ENCODE measurements at places on chromosomes 1 and 21.

DNA sequence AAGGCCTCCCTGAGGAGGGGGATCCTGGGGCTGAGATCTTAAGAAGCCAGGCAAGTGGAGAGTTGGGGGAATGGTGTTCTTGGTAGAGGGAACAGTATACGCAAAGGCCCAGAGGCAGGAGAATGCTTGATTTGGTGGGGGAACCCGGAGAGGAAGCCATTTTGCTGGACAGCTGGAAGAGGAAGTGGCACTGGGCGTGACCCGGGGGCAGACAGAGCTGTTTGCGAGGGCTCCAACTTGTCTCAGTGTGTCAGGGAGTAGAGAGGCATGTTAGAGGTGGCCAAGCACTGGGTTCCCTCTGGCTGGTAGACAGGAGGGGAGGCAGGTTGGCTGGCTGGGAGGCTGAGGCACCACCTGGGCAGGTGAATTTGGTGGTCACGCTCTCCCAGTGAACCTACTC lies 96.3 kb upstream of the ACTL8 start:
- no peak for DNase-seq

GRCh38 chr1:246617768-246618167 lies 51.5 kb downstream of the CNST start:
- DNase-seq, result no peak

DNA sequence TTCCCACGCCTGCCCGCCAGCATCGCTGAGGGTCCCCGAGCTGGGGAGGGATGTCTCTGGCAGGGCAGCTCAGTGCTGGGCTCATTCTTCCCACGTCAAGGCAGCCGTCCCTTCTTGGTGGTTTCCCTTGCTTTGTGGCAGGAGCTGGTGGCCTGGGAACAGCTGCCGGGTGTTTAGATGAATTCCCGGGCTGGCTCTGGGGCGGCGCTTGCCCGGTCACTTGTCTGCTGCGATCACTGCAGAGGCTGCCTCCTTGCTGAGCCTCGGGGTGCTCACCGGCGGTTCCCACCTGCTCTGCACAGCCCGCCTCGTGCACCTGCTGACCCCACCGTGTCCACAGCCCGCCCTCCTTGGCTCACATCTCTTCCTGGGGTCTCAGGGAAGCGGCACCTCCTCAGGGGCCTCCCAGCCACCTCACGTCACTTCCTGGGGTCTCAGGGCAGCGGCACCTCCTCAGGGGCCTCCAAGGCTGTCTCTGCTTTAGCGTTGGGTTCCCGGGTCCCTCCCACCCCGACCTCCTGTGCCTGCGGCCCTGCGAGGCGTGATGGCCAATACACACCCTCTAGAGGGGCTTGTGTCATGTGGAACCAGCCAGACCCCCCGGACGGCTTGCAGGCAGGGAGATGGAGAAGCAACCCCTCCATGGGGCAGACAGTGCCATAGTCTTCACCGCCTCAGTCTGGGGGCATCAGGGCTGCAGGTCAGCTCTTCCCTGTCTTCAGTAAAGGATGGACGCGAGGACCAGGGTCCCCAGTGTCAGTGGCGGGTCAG lies 13.5 kb downstream of the COL18A1 start:
- DNase-seq, result no peak

- DNase-seq, result no peak
Observed at GRCh38 chr1:163927493-163927892, 605.7 kb downstream of the NUF2 start.

DNA sequence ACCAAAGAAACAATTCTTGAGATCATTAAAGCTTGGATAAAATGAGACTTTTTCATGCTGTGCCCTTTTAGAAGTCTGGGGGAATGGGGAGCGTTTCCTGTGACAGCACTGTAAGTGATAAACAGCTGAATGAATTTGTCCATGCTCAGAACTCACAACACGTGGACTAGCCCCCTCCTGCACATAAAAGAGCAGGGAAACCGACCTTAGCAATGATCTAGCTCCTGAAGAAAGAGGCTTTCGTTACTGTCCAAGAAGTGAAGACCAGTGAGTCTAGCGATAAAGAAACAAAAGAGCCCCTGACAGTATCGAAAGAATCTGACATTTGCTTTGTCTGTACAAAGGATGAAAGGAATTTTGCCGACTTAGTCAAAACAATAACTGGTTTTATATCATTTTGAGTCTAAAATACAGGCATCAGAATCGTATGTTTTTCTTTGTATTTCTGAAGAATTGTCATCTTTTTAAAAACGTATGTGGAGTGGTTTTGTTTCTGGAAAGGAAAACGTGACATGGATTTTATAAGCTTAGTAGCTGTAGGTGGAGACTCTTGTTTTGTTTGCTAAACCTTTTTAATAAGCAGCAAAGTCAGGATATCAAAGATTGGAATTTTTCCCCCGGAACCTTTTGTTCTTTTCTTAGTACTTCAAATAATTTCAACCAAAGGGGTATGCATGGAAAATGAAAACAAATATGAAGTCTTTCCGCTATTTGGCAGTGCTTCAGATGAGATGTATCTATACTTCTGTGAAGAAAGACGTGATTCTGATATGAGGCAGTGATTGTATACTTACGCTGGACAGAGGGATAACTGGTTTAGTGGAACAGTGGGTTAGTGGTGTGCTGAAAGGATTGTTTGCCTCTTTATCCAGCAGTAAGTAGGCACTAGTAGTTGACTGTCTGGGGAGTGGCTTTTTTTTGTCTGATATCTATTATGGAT lies 61.0 kb downstream of the MAST2 start:
- DNase-seq, result no peak

DNA sequence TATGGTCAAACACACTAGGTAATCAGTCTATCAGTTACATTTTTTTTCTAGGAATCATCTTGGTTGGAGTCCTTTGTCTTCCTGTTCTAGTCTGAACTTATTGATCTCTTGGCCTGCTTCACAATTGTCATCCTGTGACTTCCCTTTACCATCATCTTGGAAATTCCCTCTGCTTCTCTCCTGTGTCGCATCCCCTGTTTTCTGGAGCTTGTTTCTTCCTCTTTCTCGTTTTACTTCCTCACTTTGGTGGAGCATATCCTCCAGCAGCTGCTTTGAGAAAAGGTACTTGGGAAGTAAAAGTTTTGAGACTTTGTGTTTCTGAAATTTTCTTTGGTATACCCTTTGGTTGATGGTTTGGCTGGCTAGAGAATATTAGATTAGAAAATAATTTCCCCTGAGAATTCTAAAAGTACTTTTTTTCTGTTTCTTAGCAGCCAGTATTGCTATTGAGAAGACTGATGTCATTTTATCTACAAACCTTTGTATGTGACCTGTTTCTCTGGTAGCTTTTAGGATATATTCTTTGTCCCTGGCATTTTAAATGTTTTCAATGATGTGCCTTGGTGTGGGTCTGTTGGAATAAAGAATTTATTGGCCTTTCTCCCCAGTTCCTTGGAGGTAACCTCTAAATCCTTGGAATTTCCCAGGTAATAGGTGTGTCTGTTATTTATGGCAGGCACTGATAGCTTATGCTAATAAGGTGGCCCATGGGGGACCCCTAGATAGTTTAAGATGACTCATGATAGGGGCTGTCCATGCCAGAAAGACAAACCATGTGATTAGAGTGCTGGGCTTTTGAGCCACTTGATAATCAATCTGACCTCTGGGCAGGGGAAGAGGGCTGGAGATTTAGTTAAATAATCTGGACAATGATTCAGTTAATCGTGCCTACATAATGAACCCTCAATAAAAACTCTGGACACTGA lies 6.1 kb upstream of the MYCL start:
- DNase-seq, result no peak

GRCh38 chr1:45913731-45914501 lies 110.5 kb downstream of the MAST2 start:
- DNase-seq, result no peak

DNA sequence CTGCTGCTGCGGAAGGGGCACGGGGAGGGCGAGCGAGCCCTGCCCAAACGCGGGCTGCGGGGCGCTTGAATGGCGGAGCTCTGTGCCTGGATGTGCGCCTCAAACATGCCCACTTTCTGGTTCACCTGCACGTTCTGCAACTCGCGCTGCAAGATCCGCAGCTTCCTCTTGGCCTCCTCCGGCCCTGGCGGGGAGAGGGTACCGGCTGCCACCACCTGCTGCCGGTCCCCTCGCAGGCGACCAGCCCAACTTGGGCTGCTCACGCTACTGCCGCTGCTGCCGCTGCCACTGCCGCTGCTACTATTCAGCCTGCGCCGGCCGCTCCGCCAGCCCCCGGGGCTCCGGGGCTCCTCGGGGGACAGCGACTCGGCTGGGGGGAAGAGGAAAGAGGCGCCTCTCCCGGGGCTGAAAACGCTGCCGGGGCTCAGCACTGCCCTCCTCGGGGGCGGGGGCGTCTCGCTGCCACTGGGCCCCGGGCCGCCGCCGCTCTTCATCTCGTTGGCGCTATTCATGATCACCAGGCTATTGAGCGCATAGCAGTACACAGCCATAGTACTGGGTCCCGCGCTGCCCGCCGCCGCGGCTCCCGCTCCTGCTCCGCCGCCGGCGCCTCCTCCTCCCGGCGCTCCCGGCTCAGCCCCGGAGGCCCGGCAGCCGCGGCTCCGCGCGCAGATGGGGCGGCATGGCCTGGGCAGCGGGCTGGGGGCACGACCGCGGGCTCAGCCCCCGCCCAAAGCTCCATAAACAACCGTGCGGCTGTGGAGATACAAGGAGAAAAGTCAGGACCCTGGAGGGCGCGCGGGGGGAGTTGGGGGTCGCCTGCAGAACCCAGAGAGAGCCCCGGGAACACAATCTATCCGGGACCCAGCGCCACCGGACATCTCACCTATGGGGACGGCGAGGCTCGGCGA lies 1.9 kb downstream of the ITPKB start:
- no peak for DNase-seq

DNA sequence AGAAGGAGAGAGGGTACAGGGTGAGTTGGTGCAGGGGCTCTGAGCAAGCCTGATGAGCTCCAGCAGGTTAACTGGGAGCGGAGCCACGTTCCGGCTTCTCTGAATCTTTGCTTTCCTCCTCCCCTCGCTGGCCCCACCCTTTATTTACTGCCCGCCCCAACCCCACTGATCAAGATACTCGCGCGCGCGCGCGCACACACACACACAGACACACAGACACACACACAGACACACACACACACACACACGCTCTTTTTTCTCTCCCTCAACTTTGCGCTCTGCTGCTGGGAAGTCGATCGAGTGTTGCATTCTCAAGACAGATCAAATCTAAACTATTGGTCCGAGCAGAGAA lies at the start of gene GRIK1:
Gene GRIK1, minus strand, starts transcription at position 73 of the 352 bp plus-strand sequence.
- no peak for DNase-seq

GRCh38 chr1:29264773-29265389 lies 28.6 kb downstream of the PTPRU start:
- DNase-seq, result no peak

- no peak for DNase-seq
Observed at GRCh38 chr1:44947063-44947773, 39.2 kb downstream of the EIF2B3 start.

GRCh38 chr1:233166896-233167295 lies 128.6 kb downstream of the PCNX2 start:
- DNase-seq, result no peak

DNA sequence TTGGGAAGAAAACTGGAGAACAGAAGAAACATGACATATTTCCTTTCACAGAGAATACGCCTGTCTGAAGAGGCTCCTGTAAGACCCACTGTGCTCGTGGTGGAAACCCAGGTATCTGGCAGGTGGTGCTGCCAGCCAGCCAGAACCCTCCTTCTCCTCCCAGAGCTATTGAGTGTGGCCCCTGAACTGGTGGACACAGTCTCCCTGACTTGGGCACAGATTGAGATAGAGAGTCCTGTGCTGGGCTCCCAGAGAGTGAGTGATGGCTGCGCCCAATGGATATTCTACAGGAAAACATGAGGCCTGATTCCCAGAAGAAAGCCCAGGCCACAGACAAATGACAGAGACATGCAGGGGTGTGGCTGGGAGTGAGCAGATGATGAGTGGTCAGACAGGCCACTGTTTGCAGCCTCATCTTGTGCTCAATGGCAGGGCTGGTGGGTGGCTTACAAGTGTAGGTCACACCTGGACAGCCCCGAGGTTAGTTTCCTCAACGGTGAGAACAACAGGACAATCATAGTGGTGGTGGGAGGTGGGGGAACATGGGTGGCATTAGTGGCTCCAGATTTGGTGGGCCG lies 127.9 kb downstream of the PTPRU start:
- no peak for DNase-seq

DNA sequence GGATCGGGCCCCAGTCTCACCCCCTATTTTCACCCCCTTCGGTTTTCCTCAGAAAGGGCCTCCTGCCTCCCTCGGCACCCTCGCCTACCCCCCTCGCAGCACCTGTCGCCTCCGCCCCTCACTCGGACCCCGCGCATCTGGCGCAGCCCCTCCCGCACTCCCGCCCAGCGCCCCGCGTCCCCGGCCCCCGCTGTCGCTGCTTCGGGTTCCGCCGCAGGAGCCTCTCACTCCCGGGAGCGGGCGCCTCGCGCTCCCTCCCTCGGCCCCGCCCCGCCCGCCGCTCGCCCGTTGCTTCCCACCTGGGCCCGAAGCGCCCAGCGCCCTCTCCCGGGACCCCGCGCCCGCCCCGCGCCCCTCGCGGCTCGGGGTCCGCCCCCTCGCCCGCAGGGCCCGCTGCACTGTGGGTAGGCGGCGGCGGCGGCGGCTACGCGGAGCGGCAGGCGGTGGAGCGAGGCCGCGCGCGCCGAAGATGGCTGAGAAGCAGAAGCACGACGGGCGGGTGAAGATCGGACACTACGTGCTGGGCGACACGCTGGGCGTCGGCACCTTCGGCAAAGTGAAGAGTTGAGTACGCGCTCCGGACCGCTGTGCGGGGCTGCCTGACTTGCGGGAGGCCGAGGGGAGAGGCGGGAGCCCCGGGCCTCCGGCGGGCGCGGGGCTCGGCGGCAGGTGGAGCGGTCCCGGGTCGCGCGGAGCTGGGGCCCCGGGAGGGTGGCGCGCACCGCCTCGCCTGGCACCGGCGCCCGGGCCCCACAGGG lies at the start of gene PRKAA2:
Gene PRKAA2, plus strand, starts transcription at position 396 of the 758 bp plus-strand sequence. Its CDS starts 74 bp downstream, at position 470.
- no peak for DNase-seq

DNA sequence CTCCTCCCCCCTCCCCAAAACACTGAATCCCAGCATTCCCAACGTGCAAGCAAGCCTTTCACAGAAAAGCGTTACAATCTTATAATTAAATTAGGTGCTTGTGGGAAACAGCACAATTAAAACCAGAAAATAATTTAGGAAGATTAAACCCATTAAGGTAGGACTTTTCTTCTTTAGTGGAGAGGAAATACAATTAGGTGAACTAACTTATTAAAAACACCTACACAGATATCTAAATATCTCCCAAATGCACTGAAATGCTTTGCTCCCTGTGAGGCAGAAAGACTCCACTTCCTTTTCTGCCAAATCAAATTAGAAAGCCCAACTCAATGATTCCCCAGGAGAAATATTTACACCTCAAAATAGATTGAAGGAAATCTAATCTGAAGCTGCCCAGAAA lies 60.9 kb upstream of the ETS2 start:
- DNase-seq, result no peak

- no peak for DNase-seq
Observed at GRCh38 chr21:42036313-42036712, 26.2 kb upstream of the ZBTB21 start.

DNA sequence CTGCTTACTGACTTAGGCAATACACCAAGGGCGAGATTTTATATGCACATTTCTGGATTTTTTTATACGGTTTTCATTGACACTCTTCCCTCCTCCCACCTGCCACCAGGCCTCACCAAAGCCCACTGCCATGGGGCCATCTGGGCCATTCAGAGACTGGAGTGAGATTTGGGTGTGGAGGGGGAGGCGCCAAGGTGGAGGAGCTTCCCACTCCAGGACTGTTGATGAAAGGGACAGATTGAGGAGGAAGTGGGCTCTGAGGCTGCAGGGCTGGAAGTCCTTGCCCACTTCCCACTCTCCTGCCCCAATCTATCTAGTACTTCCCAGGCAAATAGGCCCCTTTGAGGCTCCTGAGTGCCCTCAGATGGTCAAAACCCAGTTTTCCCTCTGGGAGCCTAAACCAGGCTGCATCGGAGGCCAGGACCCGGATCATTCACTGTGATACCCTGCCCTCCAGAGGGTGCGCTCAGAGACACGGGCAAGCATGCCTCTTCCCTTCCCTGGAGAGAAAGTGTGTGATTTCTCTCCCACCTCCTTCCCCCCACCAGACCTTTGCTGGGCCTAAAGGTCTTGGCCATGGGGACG lies 57.9 kb downstream of the LACTBL1 start:
- no peak for DNase-seq

Data from Jurkat, Clone E6-1 (cell line).